Right atrium auricular region (tissue), 2 donors: ENCODE measurements at places on chromosomes 6 and 20. TPM values are rescaled to one million over a fixed set of nuclear protein-coding genes. Genes with fewer than 3 reads are reported as not detected.

Gene RNF144B
- 14.2 TPM for total RNA-seq

Gene MMUT
- 20.1 TPM for total RNA-seq

Gene CRIP3
- not detected for total RNA-seq

Gene FOXQ1
- not detected for total RNA-seq

Gene CCR6
- 0.37 TPM for total RNA-seq
